ENCODE measurements at places on chromosomes 12 and 14.

DNA sequence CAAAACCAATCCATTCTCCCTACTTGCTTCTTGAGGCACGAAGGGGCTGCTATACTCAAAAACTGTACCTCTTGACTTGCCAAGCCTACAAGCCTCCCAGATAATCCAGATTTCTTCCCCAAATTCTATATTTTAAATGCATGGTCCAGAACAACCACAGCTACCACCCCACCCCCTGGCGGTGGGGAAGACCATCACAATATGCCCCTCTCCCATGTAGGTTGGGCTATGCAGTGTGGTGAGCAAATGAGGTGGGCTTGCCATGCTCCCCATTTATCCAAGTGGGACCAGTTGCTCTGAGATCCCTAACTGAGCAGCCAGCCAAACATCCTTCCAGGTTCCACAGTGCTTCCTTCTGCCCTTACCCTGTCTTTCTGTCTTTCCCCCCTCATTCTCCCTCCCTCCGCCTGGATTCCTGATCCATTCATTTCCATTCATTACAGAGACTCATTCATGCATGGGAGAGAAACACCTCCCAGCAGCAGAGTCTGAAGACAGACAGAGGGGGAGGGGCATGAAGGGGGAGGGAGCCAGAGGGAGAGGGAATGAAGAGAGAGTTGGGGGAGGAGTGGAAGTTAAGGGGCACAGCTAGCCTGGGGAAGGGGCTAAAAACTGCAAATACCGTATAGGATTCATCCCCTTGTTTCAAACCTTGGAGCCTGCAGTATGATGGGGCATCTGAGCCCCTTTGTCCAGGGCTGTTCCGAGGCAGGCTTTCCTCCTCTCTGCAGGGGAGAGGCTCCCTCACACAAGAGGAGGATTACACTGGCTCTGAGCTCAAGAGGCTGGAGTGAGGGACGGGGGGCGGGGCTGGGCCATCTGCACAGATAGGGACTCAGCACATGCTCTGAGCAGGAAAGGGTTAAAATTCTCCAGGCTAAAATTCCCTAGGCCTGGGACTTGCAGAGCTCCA, 4.4 kb downstream of the ZNF219 start:
- no peak for DNase-seq

DNA sequence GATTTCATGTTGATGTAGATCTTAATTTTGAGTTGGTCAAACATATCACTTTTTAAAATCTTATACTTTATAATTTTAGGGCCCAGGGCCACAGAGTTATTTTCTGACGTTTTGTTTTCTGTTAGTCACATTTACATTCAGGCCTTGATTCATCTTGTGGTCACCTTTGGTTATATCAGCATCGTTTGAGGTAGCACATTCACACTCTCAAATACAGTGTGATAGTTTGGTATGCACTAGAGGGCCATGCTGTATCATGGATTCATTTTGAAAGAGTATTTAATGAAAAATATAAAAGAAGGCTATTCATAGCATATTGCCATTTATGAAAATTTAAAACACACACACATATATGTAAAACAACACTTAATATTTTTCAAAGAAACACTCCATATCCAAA, 274.6 kb downstream of the RAD51B start:
- no peak for DNase-seq

- no peak for DNase-seq
Measured at GRCh38 chr12:114751712-114752111, 67.7 kb upstream of the TBX3 start.

- no peak for DNase-seq
Measured at GRCh38 chr14:96904201-96904600, 107.0 kb downstream of the VRK1 start.

GRCh38 chr14:105168496-105168978, at the start of gene JAG2:
TSS of gene JAG2 (minus strand) at chr14:105168776. CDS start at chr14:105168420, 356 bp downstream.
- no peak for DNase-seq

DNA sequence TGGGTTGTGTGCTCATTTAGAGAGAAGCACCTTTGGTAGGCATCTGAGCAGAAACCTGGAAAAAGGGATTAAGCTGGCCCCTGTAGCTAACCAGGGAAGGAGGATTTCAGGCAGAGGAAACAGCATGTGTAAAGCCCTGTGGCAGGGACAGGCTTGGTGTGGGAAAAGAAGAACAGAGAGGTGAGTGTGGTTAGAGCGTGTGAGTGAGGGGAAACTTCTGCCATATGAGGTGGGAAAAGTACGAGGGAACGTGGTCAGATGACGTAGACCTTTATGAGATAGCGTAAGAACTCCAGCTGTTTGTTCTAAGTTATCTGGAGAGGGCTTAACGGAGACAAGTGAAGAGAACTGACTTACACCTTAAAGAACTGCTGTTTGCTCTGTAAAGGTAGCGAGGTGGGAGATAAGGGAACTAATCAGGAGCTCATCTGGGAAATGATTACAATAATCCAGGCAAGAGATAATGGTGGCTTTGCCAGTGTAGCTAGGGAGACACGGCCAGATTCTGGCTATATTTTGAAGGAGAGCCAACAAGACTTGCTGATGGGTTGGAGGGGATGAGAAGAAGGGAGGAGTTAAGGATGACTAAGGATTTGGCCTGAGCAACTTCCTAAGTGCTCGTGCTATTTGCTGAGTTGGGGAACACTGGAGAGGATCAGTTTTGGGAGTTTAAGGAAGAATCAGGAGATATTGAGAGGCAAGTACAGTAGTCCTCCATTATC, 234.0 kb downstream of the ETNK1 start:
- DNase-seq: no peak

DNA sequence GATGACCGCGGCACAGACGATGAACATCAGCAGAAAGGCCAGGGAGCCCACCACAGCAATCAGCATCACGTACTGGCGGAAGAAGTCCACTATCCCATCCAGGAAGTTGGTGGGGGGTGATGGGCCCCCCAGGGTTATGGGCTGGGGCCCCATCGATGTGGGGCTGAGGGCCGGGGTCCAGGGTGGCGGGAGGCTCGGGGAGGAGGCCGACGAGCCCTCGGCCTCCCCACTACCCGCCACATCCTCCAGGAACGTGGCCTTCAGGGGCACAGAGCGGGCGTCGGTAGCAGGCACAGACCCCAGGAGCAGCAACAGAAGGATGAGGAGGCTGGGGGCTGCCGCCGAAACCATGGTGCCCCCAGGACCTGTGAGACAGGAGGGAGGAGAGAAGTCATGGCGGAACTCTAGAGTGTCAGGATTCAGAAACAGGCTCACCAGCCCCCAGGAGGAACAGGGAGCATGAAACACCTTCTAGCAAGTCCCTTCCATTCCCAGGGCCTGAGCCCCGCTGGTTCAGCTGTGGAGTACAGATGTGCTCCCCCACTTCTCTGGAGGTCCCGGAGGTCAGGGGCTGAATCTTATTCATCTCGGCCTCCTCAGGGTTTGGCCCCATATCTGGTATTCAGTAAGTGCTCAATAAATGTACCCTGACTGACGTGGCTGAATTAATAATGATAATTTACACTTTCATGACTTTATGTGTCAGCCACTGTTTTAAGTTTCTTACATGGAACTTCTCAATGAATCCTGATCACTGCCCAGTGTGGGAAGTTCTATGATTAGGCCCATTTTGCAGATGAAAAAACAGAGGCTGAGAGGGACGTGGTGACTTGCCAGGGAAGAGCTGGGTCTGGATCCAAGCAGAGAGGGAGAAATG, 5.6 kb downstream of the TMEM119 start:
- no peak for DNase-seq

- no peak for DNase-seq
Measured at GRCh38 chr14:41000350-41000749, 606.3 kb upstream of the LRFN5 start.

GRCh38 chr14:98903371-98903770, 368.6 kb downstream of the BCL11B start:
- no peak for DNase-seq

DNA sequence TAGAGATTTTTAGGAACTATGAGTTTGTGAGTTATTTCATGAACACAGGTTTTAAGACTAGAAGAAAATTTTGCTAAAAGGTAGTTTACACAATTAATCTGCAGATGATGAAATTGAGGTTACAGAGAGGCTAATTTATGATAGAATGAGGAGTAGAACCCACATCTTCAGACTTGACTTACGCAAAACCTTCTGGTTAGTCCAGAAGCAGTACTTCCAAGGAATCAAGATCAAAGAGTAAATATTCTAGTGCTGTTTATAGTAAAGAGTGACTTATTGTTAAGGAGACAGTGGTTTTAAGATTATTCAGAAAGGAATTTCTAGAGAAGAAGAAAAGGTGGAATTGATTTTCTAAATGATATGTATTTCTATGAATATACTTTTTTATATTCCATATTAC, 10.6 kb upstream of the KITLG start:
- no peak for DNase-seq

DNA sequence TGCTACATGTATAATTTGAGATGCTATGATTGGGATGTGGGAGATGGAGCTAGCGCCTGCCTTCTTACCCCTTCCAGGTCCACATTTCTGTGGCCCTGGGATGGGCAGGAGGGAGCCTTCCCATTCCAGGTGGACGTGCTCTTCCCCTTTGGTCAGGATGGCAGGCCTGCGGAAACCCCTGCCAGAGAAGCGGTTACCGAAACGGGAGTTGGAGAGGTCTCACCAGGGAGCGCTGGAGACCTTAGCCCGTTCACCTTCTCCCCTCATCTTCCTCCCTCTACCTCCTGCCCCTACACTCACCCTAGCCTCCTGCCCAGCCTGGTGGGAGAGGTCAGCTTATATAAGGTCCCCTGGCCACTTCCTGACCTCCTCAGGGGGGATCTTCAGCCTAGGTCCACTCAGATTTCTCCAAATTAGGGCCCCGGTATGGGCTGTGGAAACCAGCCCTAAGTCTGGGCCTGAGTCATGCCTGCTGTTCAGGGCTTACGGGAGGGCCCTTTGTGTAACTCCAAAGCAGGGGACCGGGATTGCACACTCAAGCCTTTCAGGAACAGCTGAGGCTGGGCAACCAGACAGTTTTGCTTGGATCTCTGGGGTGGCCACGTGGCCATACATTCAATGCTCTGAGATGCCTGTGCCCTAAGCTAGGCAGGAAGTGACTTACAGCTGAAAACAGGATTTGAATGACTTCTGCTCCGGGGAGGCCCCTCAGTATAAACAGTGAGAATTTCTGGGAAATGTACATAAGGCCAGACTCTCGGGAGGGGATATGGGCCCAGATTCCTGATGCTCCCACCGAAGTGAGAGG, 10.2 kb upstream of the MEG3 start:
- DNase-seq: no peak

DNA sequence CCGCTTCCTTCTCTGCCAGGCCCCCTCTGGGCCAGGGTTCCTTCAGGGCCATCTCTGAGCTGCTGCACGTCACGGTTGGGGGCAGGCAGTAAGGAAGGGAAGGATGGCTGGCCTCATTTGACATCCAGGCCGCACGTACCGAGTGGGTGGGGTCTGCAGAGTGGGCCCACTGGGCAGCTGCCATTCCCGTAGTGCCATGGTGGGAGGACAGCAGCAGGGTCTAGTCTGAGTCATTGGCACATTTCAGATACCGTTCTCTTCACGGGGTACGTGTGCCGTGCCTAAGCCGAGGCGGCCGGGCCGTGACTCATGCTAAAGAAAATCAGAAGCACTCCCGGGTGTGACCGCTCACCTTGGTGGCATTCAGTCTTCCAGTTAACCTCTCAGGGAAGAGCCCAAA, 43.9 kb downstream of the IL31 start:
- DNase-seq: no peak

DNA sequence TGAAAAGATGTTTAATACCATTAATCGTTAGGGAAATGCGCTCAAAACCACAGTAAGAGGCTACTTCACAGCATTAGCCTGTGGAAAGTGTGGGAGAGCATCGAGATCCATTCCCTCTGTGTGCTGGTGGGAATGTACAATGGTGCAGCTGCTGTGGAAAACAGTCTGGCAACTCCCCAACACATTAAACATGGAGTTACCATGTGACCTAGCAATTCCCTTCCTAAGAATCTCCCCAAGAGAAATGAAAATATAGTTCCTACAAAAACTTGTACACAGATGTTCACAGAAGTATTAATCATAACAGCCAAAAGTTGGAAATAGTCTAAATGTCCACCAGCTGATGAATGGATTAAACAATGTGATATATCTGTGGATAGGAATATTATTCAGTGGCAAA, 23.8 kb downstream of the MLXIP start:
- no peak for DNase-seq

DNA sequence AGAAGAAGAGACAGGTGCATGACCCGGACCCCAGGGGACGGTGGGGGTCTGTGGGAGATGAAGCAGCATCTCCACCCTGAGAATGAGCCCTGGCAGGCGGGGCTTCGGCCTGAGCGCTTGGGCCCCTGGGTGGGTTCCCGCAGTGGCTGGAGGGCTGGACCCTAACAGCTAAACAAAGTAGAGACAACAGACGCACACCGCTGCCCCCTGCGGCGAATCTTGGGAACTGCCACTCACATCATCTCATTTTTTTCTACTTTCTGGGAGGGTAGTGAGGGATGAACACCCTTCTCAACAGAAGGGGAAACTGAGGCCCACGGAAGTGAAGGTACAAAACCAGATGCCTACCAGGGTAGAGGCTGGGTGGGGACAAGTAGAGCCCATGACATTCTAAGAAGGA, 104.7 kb downstream of the RFLNA start:
- no peak for DNase-seq

GRCh38 chr12:55908726-55909512, 18.8 kb downstream of the PYM1 start:
- no peak for DNase-seq

- DNase-seq: no peak
Measured at GRCh38 chr12:105721051-105721825, 390.7 kb downstream of the C12orf75 start.

- DNase-seq: no peak
Measured at GRCh38 chr12:41850046-41850445, 294.6 kb downstream of the GXYLT1 start.

- no peak for DNase-seq
Measured at GRCh38 chr14:73364559-73364958, 93.8 kb downstream of the NUMB start.

DNA sequence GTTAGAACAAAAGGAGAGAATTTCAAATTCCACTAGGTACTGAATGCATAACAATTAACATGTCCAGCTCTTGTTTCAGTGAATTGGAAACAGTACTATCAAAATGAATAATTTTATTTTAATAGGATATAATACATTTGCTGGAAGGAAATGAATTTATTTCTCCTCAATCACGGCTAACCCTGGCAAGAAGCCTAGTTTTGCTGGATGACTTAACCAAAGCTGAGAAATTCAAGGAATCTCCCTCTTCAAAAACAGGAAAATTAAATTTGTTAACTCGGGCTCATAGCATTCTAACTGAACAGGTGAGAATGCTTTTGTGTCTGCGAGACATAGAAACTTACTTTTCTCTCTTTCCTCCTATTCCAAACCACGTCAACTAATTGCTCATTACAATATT, 163.5 kb upstream of the NEDD1 start:
- DNase-seq: no peak

GRCh38 chr12:64236549-64236948, 14.5 kb upstream of the KICS2 start:
- DNase-seq: no peak

All from stimulated activated CD4-positive, alpha-beta T cell treated with anti-CD3 and anti-CD28 coated beads, Interleukin-1b, Interleukin-23, amount 100 ng/mL, for 1 hour (primary cell).